Spinal cord (tissue), 10 donors: ENCODE measurements at places on chromosomes 2 and 18. TPM values are rescaled to one million over a fixed set of nuclear protein-coding genes. Genes with fewer than 3 reads are reported as not detected.

DNA sequence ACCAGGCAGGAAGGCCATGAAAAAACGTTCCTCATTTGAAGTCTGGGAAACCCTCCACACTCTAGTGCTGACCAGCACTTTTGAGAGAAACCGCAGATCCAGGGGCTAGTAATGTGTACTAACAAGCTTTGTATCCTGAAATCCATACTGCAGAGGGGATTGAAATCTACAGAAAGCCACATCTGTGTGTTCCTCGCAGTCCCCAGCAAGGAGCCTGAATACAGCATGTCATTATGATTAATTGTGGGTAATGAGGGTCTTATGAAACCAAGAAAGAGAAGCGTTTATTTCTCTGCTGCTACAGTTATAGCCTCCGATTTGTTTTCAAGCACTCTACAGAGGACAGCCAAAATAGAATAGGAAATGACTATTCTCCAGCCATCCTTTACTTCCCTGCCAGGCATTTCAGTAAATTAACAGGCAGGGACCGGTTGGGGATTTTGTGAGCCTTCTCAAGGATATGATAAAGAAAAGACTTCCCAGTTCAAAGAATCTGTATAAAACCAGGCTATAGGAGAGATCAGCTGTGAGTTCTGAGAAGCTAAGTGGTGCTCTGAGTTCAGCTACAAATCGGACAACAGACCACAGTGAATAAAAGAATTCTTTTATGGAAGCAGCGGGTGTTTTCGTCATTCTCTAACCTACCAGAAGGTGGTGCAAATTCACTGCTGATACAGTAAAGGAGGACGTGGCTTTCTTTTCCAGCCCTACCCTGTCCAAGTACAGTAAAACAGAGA, 133.4 kb downstream of the INSIG2 start:
- H3K27ac ChIP-seq, result no peak overlapping the region
- H3K4me1 ChIP-seq, result peaks cover 19% of the 10 kb centered on the region
- peak; percentile 92 for DNase-seq
- no peak overlapping the region for H3K4me3 ChIP-seq
- no peaks in the 10 kb centered on the region for H3K36me3 ChIP-seq

DNA sequence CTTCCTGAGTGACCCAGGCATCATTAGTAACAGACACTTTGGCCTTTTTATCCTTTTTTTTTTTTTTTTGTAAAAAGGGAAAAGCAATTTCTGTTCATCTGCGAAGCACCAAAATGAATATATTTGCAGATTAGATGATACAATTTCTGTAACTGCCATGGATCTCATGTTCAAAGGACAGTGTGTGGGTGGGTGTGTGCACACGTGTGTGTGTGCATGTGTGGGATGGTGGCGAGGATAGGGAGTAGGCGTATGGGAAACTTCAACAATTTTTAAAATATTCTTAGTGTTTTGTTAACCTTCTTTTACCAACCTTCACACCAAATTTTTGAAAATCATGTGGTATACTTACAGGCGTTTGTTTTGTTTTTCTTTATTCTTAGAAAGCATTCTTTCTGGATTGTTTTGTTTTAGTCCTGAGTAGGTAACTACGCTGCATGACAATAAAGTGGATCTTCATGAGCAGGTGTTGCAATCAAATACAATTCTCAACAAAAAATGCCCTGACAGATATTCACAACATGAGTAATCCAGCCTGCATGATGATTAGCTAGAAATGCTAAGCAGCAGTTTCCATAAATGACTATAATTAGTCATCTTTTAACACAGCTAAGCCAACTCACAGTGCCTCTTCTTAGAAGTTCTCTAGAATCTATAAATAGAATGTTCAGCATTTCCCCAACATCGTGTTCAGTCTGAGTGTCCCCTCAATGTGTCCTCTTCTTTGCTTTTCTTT, 53.5 kb upstream of the RMDN2 start:
- no peak overlapping the region for H3K4me3 ChIP-seq
- peaks cover 19% of the 10 kb centered on the region for H3K4me1 ChIP-seq
- no peak for DNase-seq

GRCh38 chr2:126303113-126303512, 352.8 kb upstream of the GYPC start:
- no peak overlapping the region for H3K4me3 ChIP-seq
- no peaks in the 10 kb centered on the region for H3K4me1 ChIP-seq
- H3K27me3 ChIP-seq, result no peaks in the 10 kb centered on the region
- H3K27ac ChIP-seq, result no peak overlapping the region
- no peaks in the 10 kb centered on the region for H3K36me3 ChIP-seq

- H3K27ac ChIP-seq, result no peak overlapping the region
- no peak overlapping the region for H3K4me3 ChIP-seq
- H3K36me3 ChIP-seq, result no peaks in the 10 kb centered on the region
- H3K27me3 ChIP-seq, result peaks cover 18% of the 10 kb centered on the region
- DNase-seq, result no peak
Measured at GRCh38 chr18:47284721-47285395, 33.4 kb upstream of the SKOR2 start.

GRCh38 chr18:71942433-71942832, 601.7 kb downstream of the CBLN2 start:
- no peak for DNase-seq
- H3K27me3 ChIP-seq, result no peaks in the 10 kb centered on the region
- H3K4me3 ChIP-seq, result no peak overlapping the region
- H3K4me1 ChIP-seq, result no peaks in the 10 kb centered on the region
- no peaks in the 10 kb centered on the region for H3K36me3 ChIP-seq

DNA sequence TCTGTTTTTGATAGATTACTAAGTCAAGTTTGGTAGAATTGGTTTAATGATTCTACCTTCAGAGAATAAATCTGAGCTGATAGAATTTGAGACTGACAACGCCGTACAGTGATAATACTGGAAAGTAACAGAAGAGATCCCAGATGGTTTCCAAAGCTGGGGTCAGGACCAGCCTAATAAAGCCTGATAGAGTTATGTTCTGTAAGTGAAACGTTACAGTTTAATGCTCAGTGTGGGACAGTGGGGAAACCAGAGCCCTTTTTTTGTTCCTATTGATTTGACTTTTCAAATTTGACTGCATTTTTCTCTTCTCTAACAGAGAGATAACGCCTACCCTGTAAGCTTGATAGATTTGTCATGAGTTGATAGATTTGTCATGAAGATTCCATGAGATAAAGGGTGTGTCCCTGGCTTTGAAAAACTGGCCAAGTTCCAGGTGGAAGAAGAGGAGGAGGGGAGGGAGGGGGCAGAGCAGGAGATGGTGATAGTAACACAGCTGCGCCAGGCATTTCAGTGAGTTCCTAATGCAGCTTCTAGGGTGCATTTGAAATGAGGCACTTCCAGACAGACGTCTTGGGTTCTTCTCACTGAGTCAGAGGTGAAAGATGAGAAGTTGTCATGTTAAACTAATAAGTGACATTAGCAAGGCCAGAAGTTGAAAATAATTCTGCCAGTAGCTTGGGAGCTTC, 65.1 kb downstream of the CERS6 start:
- no peaks in the 10 kb centered on the region for H3K4me1 ChIP-seq
- DNase-seq, result peak; percentile 21
- no peak overlapping the region for H3K27ac ChIP-seq
- no peak overlapping the region for H3K4me3 ChIP-seq

GRCh38 chr18:80238651-80239260, 8.6 kb downstream of the PARD6G start:
- no peak for DNase-seq
- no peaks in the 10 kb centered on the region for H3K36me3 ChIP-seq
- no peak overlapping the region for H3K4me3 ChIP-seq
- peaks cover 1% of the 10 kb centered on the region for H3K4me1 ChIP-seq
- H3K27ac ChIP-seq, result no peak overlapping the region
- no peaks in the 10 kb centered on the region for H3K27me3 ChIP-seq

Gene SERPINB7
- total RNA-seq, result not detected

Gene AMER3
- 4.5 TPM for total RNA-seq

Gene MREG
- 4.5 TPM for total RNA-seq

Gene HRH4
- 0.06 TPM for total RNA-seq

Gene SOX11
- total RNA-seq, result 26.8 TPM

Gene SCN1A
- 119 TPM for total RNA-seq

Gene CCDC74B
- 17.6 TPM for total RNA-seq

Gene CXCR2
- total RNA-seq, result 3.3 TPM

Gene STEAP3
- total RNA-seq, result 0.94 TPM

Gene SLC23A3
- 0.69 TPM for total RNA-seq
